ENCODE measurements at places on chromosomes 4 and X.

GRCh38 chr4:26176598-26177149, 144.1 kb upstream of the RBPJ start:
- DNase-seq = no peak

- no peak for DNase-seq
These were observed 27.6 kb downstream of the INPP4B start for GRCh38 chr4:142818476-142818875.

- DNase-seq = no peak
These were observed 42.8 kb upstream of the PRDM8 start for GRCh38 chr4:80154545-80154933.

- no peak for DNase-seq
These were observed 1191.0 kb upstream of the AGA start for GRCh38 chr4:178633263-178633662.

- DNase-seq = no peak
These were observed at the start of gene PDCL2 for GRCh38 chr4:55592014-55592413. PDCL2 (minus strand) TSS chr4:55592245; CDS start chr4:55592109, 136 bp downstream.

GRCh38 chr4:159267869-159268285, 165.0 kb downstream of the RAPGEF2 start:
- DNase-seq = no peak

- DNase-seq = no peak
These were observed 11.3 kb downstream of the RAP2C start for GRCh38 chrX:132207996-132208395.

DNA sequence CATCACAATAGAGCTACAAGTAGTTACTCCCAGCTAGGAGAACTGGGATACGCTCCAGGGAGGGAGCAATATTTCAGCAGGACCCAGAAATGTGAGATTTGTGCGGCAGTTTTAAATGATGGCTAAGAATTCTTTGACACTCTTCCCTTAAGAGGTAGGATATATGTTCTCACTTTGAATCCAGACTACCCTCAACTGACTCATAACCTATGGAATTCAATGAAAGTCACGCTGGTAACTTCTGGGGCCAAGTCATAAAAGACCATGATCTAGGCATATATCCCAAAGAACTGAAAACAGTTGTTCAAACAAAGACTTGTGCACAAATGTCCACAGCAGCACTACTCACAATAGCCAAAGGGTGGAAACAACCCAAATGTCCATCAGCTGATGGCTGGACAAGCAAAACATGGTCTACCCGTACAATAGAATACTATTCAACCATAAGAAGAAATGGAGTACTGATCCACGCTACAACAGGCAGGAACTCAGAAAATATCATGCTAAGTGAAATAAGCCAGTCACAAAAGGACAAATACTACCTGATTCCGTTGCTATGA, 10.5 kb downstream of the CD99L2 start:
- no peak for DNase-seq

- no peak for DNase-seq
These were observed 66.8 kb upstream of the TACR3 start for GRCh38 chr4:103786593-103786992.

DNA sequence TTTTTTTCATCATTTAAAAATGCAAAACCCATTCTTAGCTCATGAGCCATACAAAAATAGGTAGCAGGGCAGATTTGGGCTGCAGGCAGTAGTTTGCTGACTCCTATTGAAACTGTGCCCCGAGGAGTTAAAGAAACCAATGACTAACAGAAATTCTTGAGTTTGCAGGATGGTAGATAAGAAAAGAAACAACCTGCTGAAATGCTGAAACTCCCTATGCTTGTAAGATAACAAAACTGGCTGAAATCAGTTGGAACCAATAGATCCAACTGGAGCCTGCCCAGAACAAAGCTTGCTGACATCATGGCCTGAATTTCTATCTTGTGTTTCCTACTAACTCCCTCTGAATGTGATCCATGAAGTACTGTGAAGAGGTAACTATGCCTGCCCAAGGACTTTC, 68.6 kb downstream of the ANOS1 start:
- DNase-seq = no peak

DNA sequence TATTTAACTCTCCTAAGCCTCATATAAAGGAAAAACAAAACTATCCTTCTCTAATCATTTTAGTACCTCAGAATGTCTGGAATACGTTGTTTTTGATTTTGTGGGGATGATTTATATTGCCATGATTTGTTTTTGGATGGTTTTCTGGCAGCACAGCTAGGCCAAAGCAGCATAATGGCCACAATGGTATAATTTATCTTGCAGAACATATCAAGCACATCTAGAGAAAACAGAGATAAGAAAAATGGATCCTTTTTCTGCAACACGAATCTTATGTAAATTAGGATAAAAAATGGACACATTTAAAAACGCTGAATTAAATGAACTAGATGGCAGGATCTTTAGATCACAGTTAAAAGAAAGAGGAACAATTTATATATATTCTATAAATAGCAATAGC, 269.9 kb upstream of the FAT4 start:
- DNase-seq = no peak

GRCh38 chr4:21304540-21304887, 604.3 kb downstream of the PACRGL start:
- DNase-seq = no peak

GRCh38 chrX:19715711-19716638, 171.4 kb downstream of the SH3KBP1 start:
- no peak for DNase-seq

GRCh38 chrX:42096265-42096920, 173.0 kb upstream of the CASK start:
- no peak for DNase-seq

GRCh38 chr4:4856071-4857000, 3.1 kb upstream of the MSX1 start:
- no peak for DNase-seq

GRCh38 chrX:24242649-24243175, 71.2 kb downstream of the SUPT20HL2 start:
- no peak for DNase-seq

GRCh38 chrX:155215443-155216178, 649 bp upstream of the VBP1 start:
- no peak for DNase-seq

DNA sequence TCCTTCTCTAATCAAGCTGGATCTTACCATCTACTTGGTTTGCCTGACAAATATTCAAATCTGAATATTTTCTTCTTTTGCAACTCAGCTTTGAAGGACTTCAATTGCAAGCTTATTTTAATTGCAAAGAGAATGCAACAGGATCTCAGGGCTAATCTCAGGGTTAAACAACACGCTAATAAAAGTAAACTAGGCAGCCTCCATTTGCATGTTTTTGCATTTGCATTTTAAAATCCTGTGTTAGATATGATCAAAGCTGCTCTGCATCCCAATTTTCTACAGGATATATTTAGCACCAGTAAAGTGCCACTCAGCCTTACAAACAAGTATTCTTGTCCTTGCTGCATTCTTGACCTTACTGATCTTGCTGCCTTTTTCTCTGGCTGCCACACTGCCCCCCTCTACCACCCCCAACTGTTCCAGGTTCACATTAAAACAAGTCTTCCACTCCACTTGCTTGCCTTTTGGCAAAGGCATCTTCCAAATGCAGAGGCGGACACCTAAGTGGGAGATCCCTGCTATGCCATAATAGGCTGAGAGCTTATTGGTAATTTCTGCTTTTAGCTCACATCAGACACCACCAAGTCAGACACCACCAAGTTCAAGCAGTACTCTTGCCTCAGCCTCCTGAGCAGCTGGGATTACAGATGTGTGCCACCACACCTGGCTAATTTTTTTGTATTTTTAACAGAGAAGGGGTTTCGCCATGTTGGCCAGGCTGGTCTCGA, 48.1 kb downstream of the GPRIN3 start:
- DNase-seq = no peak

DNA sequence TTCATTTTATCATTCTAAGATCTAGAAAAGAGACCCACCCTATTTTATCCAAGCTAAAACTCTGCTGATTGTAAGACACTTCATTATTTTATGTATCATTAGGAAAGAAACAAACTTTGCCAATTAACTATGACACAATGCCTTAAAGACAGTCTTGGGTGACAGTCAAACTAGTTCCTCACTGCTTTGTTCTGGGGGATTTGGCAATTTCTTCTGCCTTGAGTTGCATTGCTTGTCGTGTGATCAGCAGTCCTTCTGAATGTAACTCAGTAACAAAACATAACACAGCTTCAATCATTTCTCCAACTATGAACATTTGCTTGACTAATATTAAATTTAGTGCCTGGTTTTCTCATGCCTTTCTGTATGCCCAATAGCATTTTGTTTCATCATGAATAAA, 577.9 kb upstream of the DIPK2B start:
- DNase-seq = no peak

GRCh38 chrX:101263766-101264165, 27.4 kb downstream of the TAF7L start:
- DNase-seq = no peak

GRCh38 chrX:119273420-119274192, 37.5 kb downstream of the PGRMC1 start:
- DNase-seq = no peak

DNA sequence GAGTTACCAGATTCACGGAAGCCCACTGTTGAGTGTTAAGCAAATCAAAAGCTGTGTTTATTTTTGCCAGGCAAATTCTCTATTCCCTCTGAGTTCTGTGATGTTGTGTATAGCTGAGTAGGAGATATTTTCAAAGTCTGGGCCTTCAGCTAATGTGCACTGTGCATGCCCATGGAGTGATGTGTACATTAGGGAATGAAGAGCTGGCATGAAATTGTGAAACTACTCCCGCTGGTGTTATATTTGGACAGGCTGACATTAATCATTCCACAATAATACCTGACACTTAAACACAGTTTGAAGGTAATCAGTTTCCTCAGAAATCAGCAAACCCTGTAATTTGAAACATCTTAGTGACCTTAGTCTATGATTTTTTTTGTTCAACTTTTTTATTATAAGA, 88.1 kb upstream of the MBNL3 start:
- no peak for DNase-seq

DNA sequence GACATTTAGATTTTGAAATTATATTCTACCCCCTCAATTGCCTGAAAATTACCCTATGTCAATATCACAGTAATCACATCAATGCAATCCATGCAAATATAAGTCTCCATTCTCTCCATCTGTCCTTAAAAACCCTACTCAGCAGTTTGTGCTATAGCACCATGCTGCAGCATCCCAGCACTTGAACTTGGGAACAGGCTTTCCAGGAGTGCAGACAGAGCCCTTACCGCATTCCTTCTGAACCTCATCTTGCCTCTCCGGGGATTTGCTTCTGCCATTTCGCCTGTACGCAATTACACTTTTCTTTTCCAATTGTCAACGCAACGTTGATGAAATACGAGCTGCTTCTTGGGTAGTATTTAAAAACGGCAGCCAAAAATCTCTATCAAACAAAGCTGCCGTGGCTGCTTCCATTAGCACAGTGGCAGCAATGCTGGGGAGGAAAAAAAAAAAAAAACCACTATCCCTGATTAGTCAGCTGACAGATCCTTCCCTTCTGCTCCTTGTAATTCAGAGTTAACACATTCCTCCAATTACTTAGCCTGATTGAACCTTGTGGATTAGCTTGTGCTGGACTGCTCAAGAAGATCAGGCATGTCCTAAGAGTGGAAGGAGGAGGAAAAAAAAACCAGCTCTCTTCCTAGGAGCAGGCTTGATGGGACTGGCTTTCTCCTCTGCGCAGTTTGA, 65.6 kb downstream of the MCF2 start:
- no peak for DNase-seq

DNA sequence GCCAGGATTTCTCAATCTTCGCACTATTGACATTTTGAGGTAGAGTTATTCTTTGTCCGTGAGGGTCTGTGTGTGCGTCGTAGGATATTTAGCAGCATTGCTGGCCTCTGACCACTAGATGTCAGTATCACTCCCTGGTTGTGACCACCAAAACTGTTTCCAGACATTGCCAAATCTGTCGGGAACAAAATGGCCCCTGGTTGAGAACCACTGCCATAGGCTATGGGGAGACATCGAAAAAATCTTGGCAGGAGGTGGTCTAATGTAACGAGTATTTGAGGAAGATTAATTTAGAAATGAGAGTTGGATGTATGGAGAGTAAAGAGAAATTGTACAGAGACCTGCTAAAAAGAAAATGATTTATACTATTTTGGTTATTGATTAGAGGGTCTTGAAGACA, 108.4 kb downstream of the DOCK11 start:
- DNase-seq = peak; percentile 18

GRCh38 chr4:28378109-28378830, 1517.6 kb downstream of the STIM2 start:
- DNase-seq = no peak

DNA sequence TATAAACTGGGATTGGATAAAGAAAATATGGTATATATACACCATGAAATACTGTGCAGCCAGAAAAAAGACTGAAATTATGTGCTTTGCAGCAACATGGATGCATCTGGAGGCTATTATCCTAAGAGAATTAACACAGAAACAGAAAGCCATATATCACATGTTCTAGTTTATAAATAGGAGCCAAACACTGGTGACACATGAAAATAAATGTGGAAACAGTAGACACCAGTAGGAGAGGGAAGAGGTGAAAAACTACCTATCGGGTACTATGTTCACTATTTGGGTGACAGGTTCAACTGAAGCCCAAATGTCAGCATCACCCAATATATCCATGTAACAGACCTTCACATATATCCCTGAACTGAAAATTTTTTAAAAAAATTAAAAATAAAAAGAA, 725.1 kb downstream of the C4orf33 start:
- DNase-seq = no peak

DNA sequence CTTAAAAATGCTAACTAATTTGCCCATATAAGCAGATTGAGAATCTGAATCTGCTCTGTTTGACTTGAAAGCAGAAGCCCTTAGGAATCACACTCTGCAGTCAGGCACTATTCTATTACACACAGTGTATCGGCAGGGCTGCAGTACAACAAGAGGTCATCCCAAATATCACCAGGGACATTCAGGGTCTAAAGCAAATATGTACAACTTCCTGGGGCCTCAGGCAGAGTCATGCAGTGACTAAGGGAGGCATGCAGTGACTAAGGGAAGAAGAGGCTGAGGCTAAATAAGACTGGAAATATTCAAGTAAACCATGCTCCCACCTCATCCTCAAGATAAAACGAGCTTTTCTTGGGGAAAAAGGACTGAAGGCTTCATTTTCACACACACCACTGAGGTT, 20.9 kb downstream of the MAPK10 start:
- DNase-seq = no peak

DNA sequence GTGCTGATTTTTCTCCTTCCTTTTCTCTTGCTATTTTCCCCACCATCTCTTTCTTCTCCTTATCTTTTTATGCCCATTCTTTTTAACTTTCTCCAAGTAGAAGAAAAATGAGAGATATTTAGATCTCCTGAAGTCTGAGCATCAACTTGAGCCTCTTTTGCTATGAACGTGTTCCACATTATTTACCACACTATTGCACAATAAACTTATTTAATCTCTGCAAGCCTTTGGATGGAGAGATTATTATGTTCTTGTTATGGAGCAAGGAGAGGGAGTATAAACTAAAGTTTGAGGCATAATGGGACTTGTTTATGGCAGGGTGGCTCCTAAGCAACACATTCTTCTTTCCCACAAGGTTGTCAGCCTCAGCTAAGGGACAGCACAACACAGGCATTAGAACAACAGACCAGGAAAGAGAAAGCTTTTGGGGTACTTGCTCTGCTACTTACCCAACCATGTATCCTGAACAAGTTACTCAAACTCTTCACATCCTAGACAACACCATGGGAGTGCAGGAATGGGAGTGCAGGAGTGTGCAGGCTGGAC, 365.5 kb upstream of the BOD1L1 start:
- DNase-seq = no peak

All from progenitor cell of endocrine pancreas (in vitro differentiated cells).